ENCODE measurements at places on chromosomes 2 and 18. TPM values are rescaled to one million over a fixed set of nuclear protein-coding genes. Genes with fewer than 3 reads are reported as not detected.

DNA sequence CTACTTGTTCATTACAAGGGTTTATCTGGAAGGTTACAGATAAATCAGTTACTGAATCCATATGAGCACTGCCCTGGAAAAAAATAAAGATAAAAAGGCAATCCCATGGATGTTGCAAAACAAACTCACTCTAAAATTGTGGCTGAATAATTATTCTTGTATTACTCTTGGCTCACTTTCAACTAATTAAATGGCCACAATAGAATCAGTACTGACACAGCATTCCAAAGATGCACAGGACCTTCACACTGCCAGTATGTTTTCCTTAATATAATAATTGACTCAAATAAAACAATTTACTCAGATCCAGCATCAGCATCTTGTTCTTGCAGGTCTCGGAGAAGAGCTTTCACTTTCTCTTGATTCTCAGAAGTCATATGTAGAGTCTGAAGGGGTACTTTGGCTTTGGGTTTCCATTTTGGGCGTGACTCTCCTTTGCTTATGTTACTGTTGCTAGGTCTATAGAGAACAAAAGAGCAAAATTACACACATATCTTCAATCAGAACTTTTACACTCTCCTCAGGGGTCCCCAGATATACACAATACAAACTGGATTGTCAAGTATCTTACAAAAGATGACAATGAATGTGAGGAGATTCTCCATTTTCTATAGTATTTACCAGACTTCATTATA, 12.6 kb downstream of the DHX57 start:
- no peak for DNase-seq

- DNase-seq = no peak
Measured at GRCh38 chr18:29969876-29970275, 1072.7 kb downstream of the DSC3 start.

DNA sequence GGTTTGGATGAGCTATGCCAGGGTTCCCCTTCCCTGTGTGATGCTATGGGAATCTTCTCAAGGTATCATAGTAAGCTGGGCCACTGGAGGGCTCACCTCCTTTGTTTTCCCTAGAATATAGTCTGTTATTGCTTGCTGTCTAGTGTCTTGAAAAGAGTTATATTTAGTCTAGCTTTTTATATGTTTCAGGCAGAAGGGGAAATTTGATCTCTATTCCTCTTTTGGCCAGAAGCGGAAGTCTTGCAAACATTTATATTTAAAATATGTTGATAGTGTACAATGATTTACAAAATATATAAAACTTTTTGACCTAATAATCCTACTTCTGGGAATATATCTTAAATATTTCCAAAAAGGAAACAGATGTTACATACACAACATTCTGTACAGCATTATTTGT, 260.7 kb downstream of the FHOD3 start:
- peak; percentile 7 for DNase-seq

DNA sequence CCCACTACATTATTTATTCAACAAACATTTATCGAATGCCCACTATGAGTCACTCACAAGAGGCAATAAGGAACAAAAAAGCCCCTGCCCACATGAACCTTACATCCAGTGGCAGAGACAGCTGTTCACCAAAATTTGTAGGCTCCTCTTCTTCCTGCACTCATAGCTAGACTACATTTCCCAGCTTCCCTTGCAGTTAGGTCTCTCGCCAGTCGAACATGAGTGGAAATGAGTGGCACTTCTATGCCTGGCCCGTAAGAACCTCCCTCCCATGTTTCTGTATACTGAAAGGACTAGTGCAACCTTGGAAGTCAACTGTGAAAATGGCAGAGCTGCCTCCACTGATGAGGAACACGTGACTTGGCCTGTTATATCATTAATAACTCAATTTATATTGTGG, 19.4 kb upstream of the NCOA1 start:
- DNase-seq = no peak

DNA sequence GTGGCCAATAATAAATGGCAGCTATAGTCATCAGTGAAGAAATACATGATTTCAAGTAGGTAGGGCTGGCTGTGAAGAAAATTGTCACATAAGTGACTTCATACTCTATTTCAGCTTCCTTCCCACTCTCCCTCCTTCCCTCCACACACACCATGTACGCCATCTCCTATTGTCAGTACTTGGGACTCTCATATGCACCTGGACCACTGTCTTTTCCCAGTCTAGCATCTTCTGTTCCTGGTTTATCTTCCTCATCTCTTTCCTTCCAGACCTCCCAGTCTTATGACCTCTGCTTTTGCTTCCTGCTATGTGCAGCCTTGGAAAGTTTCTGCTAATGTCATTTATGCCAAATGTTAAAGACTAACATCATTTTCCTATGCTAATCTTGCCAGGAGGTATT, 35.0 kb downstream of the HNMT start:
- DNase-seq = no peak

DNA sequence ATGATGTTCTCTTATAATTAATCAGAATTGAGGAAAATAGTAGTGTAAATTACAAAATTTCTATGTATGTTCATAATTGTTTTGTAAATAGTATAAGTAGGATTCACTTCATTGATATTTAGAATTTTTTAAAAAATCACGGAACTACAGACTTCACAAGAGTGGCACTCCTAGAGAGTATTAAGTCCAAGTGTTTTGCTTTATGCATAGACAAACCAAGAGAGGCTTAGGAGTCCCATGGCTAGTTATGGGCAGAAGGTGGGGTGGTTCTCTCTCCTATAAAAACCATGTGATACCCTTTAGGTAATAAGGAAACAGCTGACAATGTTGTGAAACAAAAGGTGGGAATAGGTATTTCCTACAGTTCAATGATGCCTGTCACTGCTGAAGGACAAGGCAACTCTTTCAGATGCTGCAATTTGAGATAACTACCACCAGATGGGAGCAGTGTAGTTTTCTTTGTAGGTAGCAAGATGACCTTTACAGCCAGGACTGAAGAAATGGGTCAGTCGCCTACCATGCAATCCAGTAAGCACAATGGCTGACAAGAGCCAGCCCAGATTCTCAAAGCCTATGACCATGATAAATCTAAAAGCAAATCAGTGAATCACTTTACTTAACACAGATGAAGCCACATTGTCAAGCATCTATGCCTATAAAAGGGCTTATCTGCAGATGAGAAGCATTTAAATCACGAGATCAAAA, 83.9 kb downstream of the AAK1 start:
- no peak for DNase-seq

DNA sequence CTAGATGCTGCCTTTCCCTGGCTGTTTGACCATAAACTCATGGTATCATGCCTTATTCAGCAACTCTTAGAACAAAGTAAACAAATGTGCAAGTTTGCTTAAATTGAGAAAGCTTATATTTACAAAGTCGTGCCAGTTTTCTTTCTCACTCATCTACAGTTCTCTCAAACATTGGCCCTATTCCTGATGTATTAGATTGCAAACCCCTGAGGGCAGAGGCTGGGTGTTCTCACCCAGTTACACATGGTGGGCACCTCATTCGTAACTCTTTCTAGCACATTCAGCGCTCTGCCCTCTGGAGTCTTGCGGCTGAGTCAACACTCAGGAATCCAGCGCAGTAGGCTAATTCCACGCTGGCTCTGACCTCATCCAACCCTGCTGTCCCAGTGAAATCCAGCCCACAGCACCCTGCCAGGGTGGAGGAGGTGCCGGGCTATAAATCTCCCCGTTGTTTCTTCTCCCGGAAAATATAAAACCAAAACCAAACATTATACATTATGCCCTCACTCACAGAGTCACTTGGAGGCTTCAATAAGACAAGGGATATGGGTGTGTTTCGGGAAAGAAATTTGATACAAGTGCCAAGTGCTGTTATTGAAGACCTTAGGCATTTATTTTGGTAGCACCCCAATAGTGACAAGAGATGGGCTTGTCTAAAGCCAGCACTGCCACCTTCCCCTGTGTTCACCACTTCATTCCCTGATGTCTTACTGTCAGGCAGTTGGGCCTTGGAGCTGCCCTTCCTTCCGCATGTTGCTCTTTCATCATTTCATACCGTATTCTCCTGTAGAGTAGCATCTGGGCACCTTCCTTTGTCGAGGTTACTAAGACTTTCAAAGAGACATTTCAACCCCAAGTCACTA, 287.4 kb downstream of the PRKCE start:
- DNase-seq = peak; percentile 54

GRCh38 chr18:58100154-58100553, 56.1 kb downstream of the NEDD4L start:
- no peak for DNase-seq

- no peak for DNase-seq
Measured at GRCh38 chr2:225437319-225437718, 37.8 kb downstream of the NYAP2 start.

DNA sequence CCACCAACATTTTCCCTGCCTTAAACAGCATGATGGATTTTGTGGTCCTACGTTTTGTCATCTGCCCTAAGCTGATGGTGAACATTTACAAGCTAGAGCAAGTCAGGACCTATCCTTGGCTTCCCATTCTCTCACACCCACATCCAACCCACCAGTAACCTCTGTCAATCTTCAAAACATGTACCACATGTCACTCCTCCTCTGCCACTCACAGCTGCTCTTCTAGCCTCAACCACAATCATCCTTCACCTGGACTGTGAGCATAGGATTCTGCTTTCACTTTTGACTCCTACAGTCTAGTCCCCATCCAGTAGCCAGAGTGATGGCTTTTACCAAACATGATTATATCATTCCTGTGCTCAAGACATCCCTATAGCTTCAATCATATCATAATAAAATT, 279.8 kb upstream of the DLGAP1 start:
- DNase-seq = no peak

- DNase-seq = no peak
Measured at GRCh38 chr2:81084101-81084500, 779.5 kb upstream of the LRRTM1 start.

- no peak for DNase-seq
Measured at GRCh38 chr2:184936761-184937160, 338.4 kb downstream of the ZNF804A start.

The MEIS1 gene
- 160 TPM for polyA plus RNA-seq

The RELCH gene
- 37.5 TPM for polyA plus RNA-seq

The STARD6 gene
- polyA plus RNA-seq = 0.11 TPM

The ANKRD62 gene
- polyA plus RNA-seq = 0.15 TPM

The TSGA10 gene
- 4.6 TPM for polyA plus RNA-seq

The FBLN7 gene
- 14.9 TPM for polyA plus RNA-seq

Measured in left renal pelvis (tissue), 4 donors.